ENCODE measurements at places on chromosomes 5 and 9.
A peak's percentile ranks its signal among the peaks of the same experiment; 100 is the strongest.

- no peak for DNase-seq
These were observed 431.6 kb downstream of the ICE1 start for GRCh38 chr5:5854087-5854486.

DNA sequence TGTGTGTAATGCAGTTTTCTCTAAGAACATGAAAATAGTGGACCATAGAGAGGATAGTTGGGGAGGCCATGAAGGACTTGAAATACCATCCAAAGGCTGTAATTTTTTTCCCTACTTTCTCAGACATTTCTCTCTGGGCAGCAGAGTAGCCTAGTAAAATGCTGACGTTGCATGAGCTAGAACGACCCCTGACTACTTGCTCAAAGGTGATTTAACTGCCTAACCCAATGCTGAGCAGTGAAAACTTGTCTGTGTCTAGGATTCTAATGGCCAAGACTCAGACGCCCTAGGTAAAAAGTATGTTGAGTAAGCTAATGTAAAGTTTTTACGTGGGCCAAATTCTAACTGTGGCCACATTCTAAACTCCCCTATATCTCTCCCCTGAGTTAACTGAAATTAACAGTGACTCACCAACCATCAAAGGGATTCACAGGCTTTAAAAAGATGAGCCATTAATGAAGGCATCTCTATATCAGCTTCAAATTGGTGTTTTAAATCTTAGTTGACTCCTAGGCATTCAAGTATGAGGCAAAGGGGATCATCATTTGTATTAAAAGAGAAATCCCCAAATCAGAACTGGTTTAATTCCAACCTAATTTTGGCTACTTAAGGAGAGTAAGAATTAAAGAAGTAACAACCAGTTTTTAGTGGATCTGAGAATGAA is 121.0 kb upstream of the GAS1 start:
- no peak for DNase-seq

DNA sequence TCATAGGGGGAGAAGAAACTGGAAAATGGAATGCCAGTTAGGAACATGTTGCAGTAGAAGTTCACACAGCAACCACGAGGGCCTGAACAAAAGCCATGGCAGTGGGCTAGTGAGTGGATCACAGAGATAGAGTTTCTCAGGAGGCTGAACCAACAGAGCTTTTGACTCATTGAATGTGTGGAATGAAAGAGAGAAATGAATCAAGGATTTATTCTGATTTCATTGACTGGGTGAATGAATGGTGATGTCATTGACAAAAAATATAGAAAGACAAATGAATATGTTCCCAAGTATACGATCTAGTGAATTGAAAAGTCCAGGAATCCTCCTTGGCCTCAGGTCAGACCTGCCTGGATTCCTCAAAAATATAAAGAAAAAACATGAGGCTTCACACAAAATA is 99.2 kb downstream of the ZNF462 start:
- no peak for DNase-seq

- DNase-seq, result no peak
These were observed 2.4 kb downstream of the WDR5 start for GRCh38 chr9:134138292-134138691.

DNA sequence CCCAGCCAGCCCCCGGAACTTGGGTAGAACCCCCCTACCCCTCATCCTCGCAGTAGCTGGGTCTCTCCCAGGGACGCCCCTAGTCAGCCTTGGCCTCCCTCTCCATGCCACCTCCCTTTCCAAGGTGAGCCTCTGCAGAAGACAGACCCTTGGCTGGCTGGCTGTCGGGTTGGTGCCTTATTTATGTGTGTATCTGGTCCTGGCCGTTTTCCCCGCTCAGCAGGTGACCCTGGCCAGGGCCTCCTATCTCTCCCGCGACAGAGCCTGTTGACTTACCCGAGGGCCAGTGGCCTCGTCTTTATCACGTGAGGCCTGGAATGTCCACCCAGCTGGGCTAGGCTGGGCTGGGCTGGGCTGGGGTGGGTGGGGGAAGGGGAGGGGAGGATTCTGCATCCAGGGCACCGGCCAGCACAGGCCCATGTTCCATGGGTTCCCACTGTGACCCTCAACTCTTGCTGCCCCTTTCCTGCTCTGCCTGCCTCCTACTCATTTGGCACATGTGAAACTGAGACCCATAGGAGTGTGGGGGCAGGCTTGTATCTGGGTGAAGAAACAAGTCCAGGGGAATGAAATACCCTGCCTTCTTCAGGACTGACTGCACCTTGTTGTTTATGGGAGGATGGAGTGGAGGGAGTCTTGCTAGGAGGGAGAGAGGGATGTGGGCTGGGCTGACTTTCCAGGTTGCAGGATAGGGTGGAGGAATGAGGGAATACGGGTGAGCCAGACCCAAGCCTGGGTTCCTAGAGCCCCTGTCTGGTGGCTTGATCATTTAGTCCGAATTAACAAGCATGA is 3.1 kb downstream of the CXXC5 start:
- DNase-seq, result no peak

GRCh38 chr5:108148715-108149139 is 233.2 kb downstream of the FBXL17 start:
- DNase-seq, result peak; percentile 8
